ENCODE measurements at places on chromosomes 5 and 9. TPM values are rescaled to one million over a fixed set of nuclear protein-coding genes. Genes with fewer than 3 reads are reported as not detected.

DNA sequence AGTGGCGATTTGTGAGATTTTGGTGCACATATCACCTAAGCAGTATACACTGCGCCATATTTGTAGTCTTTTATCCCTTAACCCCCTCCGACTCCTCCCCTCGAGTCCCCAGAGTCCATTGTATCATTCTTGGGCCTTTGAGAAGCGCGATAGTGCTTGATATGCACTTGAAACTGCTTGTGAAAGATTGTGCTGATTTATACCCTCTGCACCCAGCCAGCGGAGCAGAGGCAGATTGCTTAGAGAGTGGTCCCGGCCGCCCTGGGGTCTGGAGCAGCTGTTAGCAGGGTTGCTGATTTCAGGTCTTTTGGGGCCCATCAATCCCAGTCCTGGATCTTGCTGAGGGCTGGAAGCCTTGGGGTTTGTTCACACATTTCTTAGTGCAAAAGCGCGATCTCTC is 13.0 kb upstream of the FAM240B start:
- no peaks in the 10 kb centered on the region for H3K4me1 ChIP-seq
- no peak overlapping the region for H3K27ac ChIP-seq
- H3K27me3 ChIP-seq: peaks cover 14% of the 10 kb centered on the region
- no peak overlapping the region for H3K4me3 ChIP-seq

- no peaks in the 10 kb centered on the region for H3K36me3 ChIP-seq
- H3K27me3 ChIP-seq: peaks cover 36% of the 10 kb centered on the region
- no peak overlapping the region for H3K27ac ChIP-seq
- DNase-seq: no peak
- no peak overlapping the region for H3K4me3 ChIP-seq
These were observed 36.3 kb upstream of the HAND1 start for GRCh38 chr5:154514331-154514730.

DNA sequence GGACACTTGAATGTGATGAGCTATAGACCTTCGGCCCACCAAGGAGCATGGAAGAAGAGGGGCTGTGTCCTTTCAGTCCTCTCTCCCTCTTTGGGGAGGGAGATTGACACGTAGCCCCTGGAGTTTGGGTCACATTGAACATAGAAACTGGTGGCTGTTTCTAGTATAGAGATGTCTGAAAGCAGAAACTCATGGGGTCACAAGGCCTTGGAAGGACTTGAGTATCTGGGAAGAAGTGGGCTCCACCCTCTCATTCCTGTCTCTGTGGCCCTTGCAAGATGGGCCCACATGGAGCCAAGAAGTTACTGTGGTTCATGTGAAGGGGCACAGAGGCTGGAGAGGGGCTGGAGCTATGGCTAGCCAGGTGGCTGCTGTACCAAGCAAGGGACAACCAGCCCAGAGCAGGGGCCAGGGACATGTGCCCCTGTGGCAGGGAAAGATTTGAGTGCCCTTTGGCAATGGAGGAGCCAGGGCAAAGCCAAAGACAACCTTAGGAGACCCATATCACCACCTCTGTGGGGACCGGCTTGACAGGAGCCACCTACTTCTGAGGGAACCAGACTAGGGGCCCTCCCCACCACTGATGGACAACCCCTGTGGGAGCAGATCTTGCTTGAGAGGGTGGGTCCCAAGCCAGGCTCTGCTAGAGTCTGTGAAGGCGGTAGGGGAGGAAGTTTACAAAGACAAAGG is 12.8 kb upstream of the ANGPTL2 start:
- no peak overlapping the region for H3K27ac ChIP-seq
- no peaks in the 10 kb centered on the region for H3K27me3 ChIP-seq
- DNase-seq: no peak
- H3K36me3 ChIP-seq: no peaks in the 10 kb centered on the region
- H3K4me3 ChIP-seq: no peak overlapping the region

DNA sequence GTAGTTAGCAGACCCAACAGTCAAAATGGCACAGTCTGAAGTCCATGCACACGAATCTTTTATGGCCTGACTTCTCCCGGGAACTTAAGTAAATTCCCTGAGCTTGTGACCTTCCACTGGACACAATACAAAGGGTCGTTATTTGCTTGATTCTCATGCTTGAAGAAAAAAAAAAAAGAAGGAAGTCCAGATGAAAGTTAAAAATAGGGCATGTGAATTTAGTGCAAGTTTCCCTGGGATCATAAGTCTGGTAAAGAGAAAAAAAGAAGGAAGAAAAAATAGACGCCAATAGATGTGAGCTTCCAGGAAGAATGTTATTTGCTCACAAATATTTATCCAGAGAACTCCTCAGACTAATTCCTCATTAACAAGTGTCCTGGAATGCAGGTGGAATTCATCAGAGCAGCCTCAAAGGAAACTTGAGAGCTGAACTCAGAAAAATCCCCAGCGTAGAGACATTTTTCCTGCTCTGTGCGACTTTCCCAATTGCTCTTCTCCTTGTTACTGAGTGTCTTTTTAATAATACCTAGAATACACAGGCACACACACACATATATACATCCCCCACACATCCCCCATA is 616.3 kb downstream of the EBF1 start:
- H3K4me3 ChIP-seq: no peak overlapping the region
- H3K36me3 ChIP-seq: no peaks in the 10 kb centered on the region
- no peak overlapping the region for H3K27ac ChIP-seq
- no peaks in the 10 kb centered on the region for H3K27me3 ChIP-seq
- DNase-seq: no peak
- H3K4me1 ChIP-seq: no peaks in the 10 kb centered on the region

DNA sequence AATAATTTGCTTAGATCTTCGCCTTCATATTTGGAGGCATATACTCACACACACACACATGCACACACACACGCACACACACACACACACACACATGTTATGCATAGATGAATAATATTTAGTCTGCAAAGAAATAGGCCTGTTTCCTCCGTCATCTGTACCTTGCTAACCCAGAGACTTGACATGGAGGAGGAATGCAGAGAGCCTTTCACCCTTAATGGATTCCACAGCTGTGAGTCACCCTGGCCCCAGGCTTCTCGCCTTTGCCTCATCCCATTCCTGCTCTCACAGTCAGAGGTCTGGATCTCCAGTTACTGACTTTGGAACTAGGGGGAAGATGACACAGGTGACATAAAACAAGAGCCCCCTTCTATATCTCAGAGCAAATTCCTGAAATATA is 29.7 kb downstream of the ZNF462 start:
- no peak overlapping the region for H3K4me3 ChIP-seq
- no peaks in the 10 kb centered on the region for H3K36me3 ChIP-seq
- no peak for DNase-seq
- H3K27ac ChIP-seq: no peak overlapping the region
- peaks cover 2% of the 10 kb centered on the region for H3K27me3 ChIP-seq

DNA sequence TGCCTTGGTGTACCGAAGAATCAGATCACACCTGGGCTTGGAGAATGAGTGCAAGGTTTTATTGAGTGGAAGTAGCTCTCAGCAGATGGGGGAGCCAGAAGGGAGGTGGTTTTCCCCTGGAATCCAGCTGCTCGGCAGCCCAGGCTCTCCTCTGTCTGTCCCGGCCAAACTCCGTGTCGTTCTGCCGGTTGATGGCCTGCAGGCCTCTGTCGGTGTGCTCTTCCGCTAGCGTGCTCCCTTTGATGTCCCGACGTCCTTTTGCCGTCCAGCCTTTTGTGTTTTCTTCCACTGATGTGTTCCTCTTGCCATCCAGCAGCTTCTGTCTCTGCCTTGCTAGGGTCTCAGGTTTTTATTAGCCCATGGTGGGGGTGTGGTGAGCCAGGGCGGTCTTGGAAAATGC is 28.0 kb upstream of the MIER3 start:
- H3K4me3 ChIP-seq: no peak overlapping the region
- no peak for DNase-seq
- peaks cover 10% of the 10 kb centered on the region for H3K4me1 ChIP-seq

- no peak overlapping the region for H3K27ac ChIP-seq
- no peak for DNase-seq
- no peaks in the 10 kb centered on the region for H3K27me3 ChIP-seq
- no peak overlapping the region for H3K4me3 ChIP-seq
- H3K4me1 ChIP-seq: no peaks in the 10 kb centered on the region
These were observed 101.9 kb upstream of the COL5A1 start for GRCh38 chr9:134539586-134540194.

DNA sequence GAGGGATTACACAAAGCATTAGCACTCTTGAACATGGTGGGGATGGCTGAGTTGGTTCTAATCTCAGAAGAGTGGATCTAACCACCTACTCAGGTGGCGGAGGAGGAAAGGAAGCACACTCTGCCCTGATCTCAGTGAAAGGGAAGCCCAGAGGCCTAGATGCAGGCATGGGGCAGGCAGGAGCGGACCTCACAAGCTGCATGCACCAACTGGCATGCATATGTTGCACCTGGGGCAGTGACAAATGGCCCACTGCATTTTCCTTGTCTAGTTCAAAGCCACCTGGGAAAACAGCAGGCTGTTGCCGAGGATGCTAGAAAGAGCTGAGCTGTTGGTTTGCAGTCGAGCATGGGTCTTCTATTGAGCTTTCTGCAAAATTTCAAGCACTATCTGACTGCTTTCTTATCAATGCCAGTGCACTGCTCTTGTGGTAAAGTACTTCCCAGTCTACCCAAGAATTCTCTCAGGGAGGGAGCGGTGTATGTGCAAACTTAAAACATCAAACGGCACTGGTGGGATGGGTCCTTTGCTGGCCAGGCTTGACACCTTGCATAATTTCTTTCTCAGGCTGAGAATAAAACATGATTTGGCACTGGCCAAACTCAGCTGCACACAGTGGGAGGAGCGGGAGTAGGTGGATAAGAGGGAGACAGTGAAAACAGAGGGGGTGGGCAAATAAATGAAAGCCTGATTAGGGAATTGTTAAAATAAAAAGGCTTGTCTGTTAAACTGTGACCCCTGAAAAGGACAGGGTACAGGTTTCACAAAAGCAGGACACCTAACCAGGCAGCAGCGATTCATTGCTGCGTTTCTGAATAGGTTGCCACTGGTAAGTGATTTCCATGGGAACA is 108.9 kb downstream of the MARCHF3 start:
- no peak overlapping the region for H3K4me3 ChIP-seq
- no peaks in the 10 kb centered on the region for H3K4me1 ChIP-seq
- no peak for DNase-seq
- H3K27ac ChIP-seq: no peak overlapping the region
- H3K36me3 ChIP-seq: no peaks in the 10 kb centered on the region

- H3K4me1 ChIP-seq: no peaks in the 10 kb centered on the region
- H3K27ac ChIP-seq: no peak overlapping the region
- H3K27me3 ChIP-seq: no peaks in the 10 kb centered on the region
- no peak overlapping the region for H3K4me3 ChIP-seq
These were observed 262.5 kb upstream of the TAS2R1 start for GRCh38 chr5:9892696-9893095.

DNA sequence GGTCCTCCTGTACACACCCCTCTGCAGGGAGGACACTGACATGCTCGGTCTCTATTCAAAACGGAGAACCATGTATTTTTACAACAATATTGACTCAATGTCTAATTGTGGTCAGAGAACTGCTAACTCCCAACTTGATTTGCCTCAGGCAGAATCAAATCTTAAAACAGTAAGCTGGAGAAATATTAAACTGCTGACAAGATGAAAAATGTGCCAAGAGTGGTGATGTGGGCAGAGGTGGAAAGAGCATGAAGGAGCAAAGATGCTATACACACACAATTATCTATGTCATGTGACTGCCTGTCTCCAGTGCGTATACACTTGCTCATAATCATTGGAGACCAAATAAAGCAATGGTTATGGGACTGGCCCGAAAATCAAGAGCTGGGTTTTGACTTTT is 556.1 kb upstream of the ZNF608 start:
- H3K4me3 ChIP-seq: no peak overlapping the region
- no peak overlapping the region for H3K27ac ChIP-seq
- DNase-seq: no peak
- H3K27me3 ChIP-seq: no peaks in the 10 kb centered on the region
- H3K4me1 ChIP-seq: no peaks in the 10 kb centered on the region

DNA sequence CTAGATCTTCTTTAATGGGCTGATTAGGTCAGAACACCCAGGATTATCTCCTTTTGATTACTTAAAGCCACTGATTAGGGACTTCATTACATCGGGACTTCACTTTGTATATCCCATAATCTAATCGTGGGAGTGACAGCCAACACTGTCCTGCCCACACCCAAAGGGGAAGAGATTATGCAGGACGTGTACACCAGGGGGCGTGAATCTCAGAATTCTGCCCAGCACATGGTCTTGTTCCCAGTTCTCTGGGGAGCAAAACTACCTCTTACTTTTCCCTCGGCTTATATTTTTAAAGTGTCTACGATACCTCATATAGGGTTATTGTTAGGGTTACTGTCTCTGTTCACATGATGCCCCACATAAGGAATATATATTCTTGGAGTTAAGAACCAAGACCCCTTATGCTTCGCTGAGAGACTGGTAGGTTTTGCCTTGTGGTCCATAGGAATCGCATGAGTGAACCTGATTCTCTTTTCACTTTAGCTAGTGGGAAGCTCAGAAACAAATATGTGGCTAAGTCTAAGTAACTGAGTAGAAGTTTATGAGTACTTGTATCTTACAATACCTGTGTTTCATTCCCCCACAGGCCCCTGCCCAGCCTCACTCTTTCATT is 192.7 kb downstream of the GNA14 start:
- H3K27ac ChIP-seq: no peak overlapping the region
- DNase-seq: peak; percentile 71
- no peaks in the 10 kb centered on the region for H3K36me3 ChIP-seq
- peaks cover 24% of the 10 kb centered on the region for H3K4me1 ChIP-seq
- H3K27me3 ChIP-seq: no peaks in the 10 kb centered on the region

- peak; percentile 63 for DNase-seq
- peaks cover 35% of the 10 kb centered on the region for H3K36me3 ChIP-seq
- H3K27ac ChIP-seq: peak overlapping the region; percentile 95
These were observed 754 bp downstream of the VDAC1 start for GRCh38 chr5:134003817-134004625.

DNA sequence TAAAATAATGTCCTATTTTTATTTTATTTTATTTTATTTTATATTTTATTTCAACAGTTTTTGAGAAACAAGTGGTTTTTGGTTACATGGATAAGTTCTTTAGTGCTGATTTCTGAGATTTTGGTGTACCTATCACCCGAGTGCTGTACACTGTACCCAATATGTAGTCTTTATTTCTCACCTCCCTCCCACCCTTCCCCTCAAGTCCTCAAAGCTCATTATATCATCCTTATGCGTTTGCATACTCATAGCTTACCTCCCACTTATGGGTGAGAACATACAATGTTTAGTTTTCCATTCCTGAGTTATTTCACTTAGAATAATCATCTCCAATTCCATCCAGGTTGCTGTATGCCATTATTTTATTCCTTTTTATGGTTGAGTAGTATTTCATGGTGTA is 63.5 kb downstream of the ARRDC3 start:
- no peaks in the 10 kb centered on the region for H3K36me3 ChIP-seq
- no peaks in the 10 kb centered on the region for H3K27me3 ChIP-seq
- H3K4me3 ChIP-seq: no peak overlapping the region
- no peak overlapping the region for H3K27ac ChIP-seq

- peaks cover 33% of the 10 kb centered on the region for H3K27me3 ChIP-seq
- H3K36me3 ChIP-seq: peaks cover 1% of the 10 kb centered on the region
- no peak for DNase-seq
- peaks cover 17% of the 10 kb centered on the region for H3K4me1 ChIP-seq
These were observed 53.2 kb downstream of the ZNF474 start for GRCh38 chr5:122182491-122182921.

COMMD10 gene
- total RNA-seq: 30.9 TPM

OR1Q1 gene
- total RNA-seq: not detected

NR3C1 gene
- total RNA-seq: 42.9 TPM

HTR4 gene
- total RNA-seq: not detected

CDC42SE2 gene
- 106 TPM for total RNA-seq

N4BP3 gene
- 1.6 TPM for total RNA-seq

TAL2 gene
- not detected for total RNA-seq

SLC12A2 gene
- total RNA-seq: 6.8 TPM
